ENCODE measurements at places on chromosomes 5 and 9.

- no peak for DNase-seq
These were observed 21.7 kb downstream of the SLC6A18 start for GRCh38 chr5:1246711-1247431.

- DNase-seq, result no peak
These were observed 92.3 kb downstream of the STRBP start for GRCh38 chr9:123175854-123176629.

DNA sequence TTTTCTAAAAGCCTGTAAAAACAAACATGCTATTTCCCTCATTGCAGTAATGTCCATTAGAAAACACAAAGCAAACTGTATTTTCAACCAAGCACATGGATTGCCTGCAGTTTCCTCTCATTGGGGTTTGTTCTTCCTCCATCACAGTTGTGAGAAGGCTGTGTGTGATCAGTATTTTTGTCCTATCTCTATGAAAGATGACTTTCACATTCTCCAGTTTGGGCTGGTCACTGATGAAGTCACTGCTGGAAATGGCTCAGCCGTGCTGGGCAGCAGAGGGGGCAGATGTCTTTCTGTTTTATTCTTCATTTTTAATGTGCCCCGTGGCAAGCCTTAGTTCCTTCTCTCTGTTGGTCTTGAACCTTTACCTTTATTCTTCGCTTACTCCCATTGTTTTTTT, 288.9 kb upstream of the MPDZ start:
- DNase-seq, result peak; percentile 83

- no peak for DNase-seq
These were observed 335.8 kb downstream of the GADD45G start for GRCh38 chr9:89940625-89941024.

DNA sequence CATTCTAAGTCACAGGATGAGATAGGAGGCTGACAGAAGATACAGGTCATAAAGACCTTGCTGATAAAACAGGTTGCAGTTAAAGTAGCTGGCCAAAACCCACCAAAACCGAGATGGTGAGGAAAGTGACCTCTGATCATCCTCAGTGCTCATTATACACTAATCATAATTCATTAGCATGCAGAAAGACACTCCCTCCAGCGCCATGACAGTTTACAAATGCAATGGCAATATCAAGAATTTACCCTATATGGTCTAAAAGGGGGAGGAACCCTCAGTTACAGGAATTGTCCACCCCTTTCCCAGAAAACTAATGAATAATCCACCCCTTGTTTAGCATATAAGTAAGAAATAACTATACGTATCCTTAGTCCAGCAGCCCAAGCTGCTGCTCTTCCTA, 63.2 kb upstream of the IQGAP2 start:
- DNase-seq, result no peak

DNA sequence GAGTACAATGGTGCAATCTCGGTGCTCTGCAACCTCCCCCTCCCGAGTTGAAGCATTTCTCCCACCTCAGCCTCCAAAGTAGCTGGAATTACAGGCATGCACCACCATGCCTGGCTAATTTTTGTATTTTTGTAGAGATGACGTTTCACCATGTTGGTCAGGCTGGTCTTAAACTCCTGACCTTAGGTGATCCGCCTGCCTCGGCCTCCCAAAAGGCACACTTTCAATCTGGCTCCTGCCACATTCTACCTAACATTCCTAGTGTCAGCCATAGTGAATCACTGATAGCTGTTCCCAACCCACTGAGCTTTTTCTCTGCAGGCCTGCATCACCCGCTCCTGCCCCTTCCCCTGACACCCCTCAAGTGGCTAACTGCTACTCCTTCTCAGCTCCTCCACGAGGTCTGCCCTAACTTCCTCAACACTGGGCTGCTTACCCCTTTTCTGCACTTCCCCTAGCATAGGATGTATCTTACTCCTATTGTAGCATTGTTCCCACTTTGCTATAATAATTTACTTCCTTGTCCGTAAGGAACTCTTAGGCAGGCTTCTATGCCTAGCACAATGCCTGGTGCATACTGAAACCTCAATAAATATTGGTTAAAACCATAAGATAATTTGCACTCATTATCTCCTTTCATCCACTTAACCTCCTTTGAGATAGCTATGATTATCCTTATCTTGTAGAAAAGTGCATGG, 42.0 kb upstream of the LIFR start:
- no peak for DNase-seq
